ENCODE measurements at places on chromosomes 5 and 9. TPM values are rescaled to one million over a fixed set of nuclear protein-coding genes. Genes with fewer than 3 reads are reported as not detected.

Gene LEAP2
- 1.9 TPM for total RNA-seq

Gene BARX1
- total RNA-seq, result not detected

Gene DUSP1
- total RNA-seq, result 85.0 TPM

Gene NTRK2
- 3.8 TPM for total RNA-seq

Gene PCDHA9
- total RNA-seq, result not detected

Gene SPATA31A3
- total RNA-seq, result not detected

Gene SEMA5A
- total RNA-seq, result 43.2 TPM

Gene SLC27A4
- 18.8 TPM for total RNA-seq

Gene CD74
- 251 TPM for total RNA-seq

Gene C5orf58
- total RNA-seq, result 1.0 TPM

DNA sequence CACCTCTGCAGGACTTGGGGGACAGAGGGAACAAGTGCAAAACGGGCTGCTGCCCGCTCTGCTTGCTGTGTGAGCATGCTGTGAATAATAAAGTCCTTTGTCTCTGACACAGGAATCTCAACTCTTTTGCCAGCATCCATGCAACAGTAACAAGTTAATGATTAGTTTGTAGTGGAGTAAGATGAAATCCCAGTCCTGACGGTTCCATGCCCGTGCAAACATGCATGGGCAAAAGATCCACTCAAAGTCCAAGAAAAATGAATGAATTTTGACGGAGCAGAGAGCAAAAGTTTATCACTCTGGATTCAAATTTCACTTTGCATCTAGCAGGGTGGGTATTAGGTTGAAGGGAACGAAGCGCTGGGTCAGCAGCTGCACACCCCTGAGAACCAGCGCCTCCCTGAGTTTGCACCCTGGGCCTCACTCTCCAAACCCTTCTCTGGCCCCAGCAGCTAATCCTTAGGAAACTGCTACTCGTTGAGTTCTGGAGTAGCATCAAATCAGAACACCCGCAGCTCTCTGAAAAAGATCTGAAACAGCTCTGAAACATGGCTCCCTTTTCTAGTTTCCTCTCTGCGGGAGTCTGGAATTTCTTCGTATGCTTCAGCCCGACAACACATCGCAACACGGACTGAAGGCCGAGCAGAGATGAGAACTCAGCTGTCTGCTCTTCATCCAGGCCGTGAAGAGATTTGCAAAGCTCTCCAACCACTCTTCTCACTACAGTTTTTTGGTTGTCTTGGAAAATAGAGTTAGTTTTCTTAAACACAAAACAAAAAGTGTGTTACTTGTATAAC is 45.6 kb upstream of the RUFY1 start:
- no peak for DNase-seq

DNA sequence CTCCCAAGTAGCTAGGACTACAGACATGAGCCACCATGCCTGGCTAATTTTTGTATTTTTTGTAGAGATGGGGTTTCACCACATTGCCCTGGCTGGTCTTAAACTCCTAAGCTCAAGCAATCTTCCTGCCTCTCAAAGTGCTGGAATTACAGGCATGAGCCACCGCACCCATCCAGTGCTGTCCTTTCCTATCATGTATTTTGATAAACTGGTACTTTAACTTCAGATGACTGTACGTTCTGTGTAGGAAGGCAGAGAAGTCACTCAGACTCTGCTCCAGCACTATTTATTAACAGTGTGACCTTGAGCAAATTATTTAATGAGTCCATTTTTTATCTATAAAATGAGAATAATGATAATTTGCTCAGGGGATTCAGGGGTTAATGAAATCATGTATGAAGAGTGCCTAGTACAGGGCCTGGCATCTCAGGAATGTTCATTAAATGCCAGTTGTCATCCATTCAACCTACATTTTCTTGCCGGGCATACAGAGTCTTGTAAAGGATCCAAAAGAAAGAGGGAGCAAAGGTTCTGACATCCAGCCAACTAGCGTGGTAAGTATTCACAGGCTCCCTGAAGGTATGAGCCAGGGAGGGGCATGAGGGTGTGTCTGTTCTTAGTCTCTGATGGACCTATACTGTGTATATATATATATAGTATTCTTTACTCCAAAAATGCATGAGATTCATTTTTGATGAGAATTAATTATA is 201.9 kb downstream of the PBX3 start:
- DNase-seq, result no peak

DNA sequence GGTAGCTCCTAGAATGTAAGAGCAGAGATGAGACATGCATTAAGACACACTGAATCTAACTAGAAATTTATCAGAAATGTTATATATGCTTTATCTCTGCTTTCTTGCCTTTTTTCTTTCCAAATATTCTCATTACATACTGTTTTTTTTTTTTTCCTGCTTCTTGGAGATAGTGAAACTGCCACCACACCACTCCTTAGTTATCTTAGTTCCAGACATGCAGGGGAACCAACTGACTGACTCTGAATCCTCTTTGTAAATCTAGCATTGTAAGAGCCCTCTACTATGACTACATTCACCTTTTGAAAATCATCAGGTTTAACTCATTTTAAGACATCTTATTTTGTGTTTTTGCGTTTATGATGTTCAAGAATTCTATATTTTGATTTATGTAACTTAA is 181.3 kb upstream of the ST8SIA4 start:
- no peak for DNase-seq

DNA sequence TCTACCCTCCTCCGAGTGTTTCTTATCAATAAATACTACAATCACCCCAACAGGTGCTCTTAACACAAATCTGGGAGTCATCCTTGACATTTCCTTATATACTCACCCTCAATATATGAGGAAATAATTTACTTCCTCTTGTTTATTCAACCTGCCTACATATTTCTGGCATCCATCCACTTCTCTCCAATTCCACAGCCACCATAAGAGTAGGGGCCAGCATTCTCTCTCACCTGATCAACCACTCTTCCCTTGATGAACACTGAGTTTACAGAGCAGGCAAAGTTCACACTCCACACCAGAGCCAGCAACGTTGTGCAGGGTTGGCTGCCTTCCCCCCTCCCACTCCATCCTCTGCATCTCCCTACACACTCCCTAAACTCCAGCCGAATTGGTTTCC is 904.3 kb upstream of the DMAC1 start:
- DNase-seq, result no peak

DNA sequence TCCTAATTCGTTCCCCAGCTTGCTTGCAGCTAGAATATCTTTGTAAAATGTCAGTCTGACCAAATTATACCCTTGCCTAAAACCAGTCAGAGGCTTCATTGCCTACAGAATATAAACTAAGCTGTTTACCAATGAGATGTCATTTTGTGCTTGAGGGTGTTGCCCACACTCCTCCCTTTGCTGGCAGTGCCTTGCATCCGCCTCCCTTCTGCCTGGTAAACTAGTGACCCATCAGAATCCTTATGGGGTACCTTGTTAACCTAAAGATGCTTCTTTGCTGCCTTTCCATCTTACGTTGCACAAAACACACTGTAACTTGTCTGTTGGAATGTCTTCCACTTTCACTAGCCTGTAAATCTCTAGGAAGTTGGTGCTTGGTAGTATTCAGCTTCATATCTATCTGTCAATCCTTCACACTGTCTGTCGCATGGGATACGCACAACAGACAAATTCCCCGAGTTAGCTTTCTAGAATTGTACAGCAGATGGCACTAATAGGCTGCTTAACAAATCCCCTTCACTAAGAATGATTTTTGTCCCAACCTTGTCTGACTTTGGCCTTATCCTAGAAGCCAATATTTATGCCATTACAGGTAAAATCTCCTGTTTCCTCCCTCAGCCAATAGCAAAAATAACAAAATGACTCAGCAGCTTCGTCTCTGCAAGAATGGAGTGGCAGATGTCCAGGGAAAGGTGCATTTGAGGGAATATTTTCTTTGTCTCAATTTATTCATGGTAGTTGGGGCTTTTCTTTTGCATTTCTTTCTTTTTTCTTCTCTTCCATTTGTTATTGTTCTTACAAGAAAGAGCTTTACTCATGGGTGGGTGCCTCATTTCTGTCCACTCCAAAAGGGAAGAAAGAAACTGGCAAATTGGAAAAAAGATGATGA is 3.0 kb downstream of the NUDT2 start:
- DNase-seq, result no peak

- no peak for DNase-seq
Measured at GRCh38 chr5:152551061-152551460, 146.0 kb upstream of the NMUR2 start.

DNA sequence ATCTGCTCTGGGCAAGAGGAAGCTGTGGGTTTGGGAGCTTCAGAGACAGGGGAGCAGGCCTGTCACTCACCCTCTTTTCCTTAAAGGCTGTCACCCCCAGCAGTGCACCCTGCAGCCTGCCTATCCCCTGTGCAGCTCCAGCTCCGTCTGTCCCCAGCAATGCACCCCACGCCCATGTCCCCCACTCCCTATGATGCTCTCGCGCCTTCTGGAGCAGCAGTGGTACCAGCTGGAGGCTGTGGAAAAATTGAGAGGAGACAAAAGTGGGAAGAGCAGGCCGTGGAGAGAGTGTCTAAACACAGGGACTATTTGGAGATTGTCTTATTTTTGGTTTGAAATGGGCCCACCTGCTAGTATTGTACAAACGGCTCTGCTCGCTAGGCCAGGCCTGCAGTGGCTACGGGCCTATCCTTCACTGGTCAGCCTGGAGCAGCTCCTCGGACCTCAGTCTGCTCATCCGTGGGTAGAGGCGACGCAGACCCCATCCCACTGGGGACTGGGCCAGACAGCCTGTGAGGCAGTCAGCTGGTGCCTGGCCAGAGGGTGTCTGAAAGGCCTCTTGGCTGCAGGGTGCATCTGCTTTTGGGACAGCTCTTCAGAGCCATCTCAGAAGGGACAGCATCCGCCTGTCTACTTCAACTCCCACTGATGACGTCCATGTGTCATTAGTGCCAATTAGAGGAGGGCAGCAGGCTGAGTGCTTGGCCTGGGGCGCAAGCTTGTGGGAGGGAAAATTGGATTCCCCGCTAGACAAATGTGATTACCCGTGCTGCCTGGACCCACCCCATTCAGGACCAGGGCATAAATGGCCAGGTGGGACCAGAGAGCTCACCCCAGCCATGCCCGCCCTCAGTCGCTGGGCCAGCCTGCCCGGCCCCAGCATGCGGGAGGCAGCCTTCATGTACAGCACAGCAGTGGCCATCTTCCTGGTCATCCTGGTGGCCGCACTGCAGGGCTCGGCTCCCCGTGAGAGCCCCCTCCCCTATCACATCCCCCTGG is at the start of gene DBH:
TSS of gene DBH (plus strand) at position 831 of the 999 bp plus-strand sequence. CDS start at position 840, 9 bp downstream.
- DNase-seq, result no peak

GRCh38 chr9:131977109-131977838 is 102.4 kb downstream of the MED27 start:
- no peak for DNase-seq

DNA sequence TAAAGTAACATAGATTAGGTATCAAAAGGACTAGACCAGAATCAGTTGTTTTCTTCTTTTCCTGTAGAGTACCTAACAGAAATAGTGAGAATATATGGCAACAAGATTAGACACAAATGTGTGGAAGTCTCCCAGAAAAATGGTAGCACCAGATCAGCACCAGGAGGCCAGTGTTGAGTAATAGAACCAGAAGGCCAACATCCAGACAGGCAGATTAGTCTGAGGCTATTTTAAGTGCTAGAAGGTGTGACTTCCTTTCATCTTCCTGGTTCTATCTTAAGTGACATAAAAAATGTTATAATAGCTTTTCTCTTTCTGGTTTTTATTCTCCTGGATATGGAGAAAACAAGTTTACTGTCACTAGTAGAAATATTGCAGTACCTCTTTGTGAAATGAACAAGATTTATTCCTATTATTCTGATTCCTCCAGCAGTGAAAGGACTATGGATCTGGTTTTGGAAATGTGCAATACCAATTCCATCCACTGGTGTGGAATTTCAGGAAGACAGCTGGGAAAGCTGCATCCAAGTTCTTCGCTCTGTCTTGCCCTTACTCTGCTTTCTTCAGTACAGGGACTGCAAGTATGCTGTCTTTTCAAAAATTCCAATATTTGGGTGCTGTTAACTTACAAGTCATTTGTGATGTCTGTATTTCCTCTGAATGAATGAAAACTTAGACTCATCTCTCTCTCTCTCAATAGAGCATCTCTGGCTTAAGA is 39.1 kb downstream of the SHLD3 start:
- DNase-seq, result no peak

GRCh38 chr5:393846-394275 is 49.1 kb upstream of the EXOC3 start:
- DNase-seq, result no peak

DNA sequence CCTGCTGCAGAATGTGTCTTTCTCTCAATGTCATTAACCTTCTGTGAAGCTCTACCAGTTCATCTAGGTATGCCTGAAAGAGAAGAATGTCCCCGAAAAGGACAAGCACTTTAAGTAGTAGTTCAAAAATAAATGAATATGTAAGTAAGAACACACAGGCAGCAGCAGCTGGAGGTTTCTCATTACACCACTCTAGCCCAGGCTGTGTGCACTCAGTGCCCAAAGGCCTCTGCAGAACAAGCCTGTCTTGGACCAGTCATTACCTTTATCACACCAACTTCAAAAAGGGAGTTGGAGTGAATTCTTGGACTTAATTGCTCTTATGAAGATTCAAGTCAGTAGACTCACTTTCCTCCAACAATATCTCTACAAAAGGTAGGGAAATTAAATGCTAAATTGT is 268.8 kb downstream of the MLLT3 start:
- DNase-seq, result no peak

All from left ventricle myocardium inferior (tissue), 1 donor.